ENCODE measurements at places on chromosomes 4 and X. TPM values are rescaled to one million over a fixed set of nuclear protein-coding genes. Genes with fewer than 3 reads are reported as not detected.
A peak's percentile ranks its signal among the peaks of the same experiment; 100 is the strongest.

DNA sequence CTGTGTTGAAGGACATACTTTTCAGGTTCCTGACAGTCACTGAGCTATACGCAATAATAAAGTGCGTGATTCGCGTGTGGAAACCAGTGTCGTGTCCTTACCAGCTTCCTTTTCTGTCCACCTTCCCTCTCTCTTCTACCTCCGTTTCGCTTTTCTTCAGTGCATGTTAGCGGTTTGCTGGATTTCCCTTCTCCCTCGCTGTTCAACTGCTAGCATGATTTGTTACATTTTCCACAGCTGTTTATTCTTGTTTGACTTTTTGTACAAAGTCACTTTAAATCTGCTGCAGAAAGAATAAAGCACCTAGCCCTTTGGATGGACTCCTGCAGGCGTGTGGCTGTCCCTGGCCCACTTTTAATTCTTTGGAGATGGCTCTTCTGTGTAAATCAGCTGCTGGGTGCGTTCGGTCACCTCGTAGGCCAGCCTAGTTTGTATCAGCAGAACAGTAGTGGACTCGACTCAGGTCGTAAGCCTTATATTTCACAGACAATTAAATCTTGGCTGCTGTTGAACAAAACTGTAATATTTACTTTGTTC lies 8.9 kb upstream of the HAND2 start:
- DNase-seq: no peak
- no peak overlapping the region for H3K27ac ChIP-seq
- H3K4me3 ChIP-seq: peak overlapping the region; percentile 65
- H3K36me3 ChIP-seq: no peaks in the 10 kb centered on the region
- no peaks in the 10 kb centered on the region for H3K4me1 ChIP-seq

DNA sequence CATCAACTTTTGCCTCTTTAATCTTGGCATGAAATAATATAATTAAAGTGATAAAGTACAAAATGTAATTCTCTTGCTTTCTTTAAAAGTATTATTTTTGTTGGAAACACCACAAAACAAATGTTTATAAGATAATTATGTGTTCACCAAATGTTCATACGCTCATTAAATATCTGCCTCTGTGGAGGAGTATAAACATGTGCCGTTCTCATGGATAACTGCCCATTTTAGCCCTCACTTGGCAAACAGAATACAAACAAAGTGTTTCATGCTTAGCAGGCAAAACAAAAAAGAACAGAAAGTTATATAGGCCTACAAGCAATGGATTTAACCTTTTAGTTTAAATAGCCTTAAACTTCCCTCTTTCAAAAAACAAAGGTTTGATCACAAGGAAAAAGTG lies 800.5 kb upstream of the DIAPH2 start:
- no peak overlapping the region for H3K27ac ChIP-seq
- DNase-seq: no peak
- H3K27me3 ChIP-seq: no peaks in the 10 kb centered on the region
- H3K4me1 ChIP-seq: no peaks in the 10 kb centered on the region
- H3K4me3 ChIP-seq: no peak overlapping the region

- H3K4me3 ChIP-seq: peak overlapping the region; percentile 88
- DNase-seq: no peak
- peak overlapping the region; percentile 60 for H3K27ac ChIP-seq
- H3K27me3 ChIP-seq: no peaks in the 10 kb centered on the region
- peaks cover 29% of the 10 kb centered on the region for H3K36me3 ChIP-seq
Observed at GRCh38 chr4:23888421-23889319, 1.2 kb downstream of the PPARGC1A start.

GRCh38 chr4:123452616-123453015 lies 56.0 kb downstream of the SPRY1 start:
- H3K36me3 ChIP-seq: no peaks in the 10 kb centered on the region
- no peak overlapping the region for H3K27ac ChIP-seq
- no peak overlapping the region for H3K4me3 ChIP-seq

GRCh38 chr4:2825740-2826139 lies 17.9 kb upstream of the ADD1 start:
- no peaks in the 10 kb centered on the region for H3K27me3 ChIP-seq
- no peak overlapping the region for H3K27ac ChIP-seq
- H3K4me3 ChIP-seq: no peak overlapping the region

DNA sequence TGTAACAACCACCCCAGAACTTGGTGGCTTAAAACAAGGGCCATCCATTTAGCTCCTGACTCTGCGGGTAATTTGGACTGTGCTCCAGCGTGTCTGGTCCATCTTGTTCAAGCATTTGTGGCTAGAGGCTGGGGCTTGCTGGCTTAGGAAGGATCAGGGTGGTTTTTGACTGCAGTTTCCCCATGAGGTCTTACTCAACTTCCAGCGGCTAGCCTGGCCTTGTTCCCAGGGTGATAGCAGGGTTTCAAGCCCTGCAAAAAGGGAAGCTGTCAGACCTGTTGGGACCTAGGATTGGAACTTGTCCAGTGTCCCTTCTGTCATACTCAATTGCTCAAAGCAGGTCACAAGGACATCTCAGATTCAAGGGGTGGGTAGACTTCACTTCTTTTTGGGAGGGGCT lies 205.9 kb downstream of the STIM2 start:
- no peaks in the 10 kb centered on the region for H3K27me3 ChIP-seq
- peak; percentile 24 for DNase-seq

GRCh38 chrX:8034058-8034457 lies 106.8 kb upstream of the PNPLA4 start:
- no peak for DNase-seq
- no peaks in the 10 kb centered on the region for H3K36me3 ChIP-seq
- H3K27me3 ChIP-seq: no peaks in the 10 kb centered on the region
- no peak overlapping the region for H3K27ac ChIP-seq

GRCh38 chr4:165787516-165788274 lies 85.3 kb upstream of the TLL1 start:
- H3K27ac ChIP-seq: no peak overlapping the region
- H3K4me3 ChIP-seq: no peak overlapping the region
- H3K4me1 ChIP-seq: no peaks in the 10 kb centered on the region
- no peaks in the 10 kb centered on the region for H3K27me3 ChIP-seq
- DNase-seq: no peak

GRCh38 chr4:54746218-54746617 lies 88.5 kb downstream of the KIT start:
- no peak overlapping the region for H3K4me3 ChIP-seq
- H3K36me3 ChIP-seq: no peaks in the 10 kb centered on the region
- H3K4me1 ChIP-seq: no peaks in the 10 kb centered on the region
- DNase-seq: no peak

GRCh38 chr4:82618103-82618720 lies 56.4 kb upstream of the TMEM150C start:
- H3K27me3 ChIP-seq: no peaks in the 10 kb centered on the region
- no peak for DNase-seq
- H3K27ac ChIP-seq: no peak overlapping the region

DNA sequence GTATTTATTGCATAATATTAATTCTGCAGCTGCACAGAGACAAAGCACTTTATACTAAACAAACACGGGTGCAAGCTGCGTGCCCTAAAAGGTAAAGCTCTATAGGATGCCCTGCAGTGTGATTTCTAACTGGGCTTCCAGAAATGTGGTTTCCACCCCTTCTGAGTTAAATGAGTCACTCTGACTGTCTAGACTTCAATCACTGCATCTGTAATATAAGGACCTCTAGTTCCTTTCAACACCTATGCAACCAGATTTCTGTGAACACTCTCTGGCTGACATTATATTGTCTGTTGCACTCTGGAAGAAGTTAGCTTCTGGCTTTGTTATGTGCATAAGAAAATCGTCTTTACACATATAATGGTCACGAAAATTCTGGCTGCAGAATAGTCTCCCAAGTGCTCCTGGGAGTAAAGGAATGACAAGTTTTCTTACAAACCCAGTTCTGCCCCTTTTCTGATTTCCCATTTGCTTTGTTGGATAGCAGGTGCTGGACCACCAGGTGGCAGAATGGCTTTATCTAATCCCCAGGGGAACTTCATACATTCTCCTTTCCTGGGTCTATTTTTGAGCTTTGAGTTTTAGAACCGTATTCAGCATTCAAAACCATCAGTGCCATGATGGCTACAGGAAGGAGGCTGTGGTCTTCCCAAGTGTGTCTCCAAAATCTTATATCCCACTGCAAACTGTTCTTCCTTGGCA lies 842.2 kb downstream of the STIM2 start:
- no peaks in the 10 kb centered on the region for H3K27me3 ChIP-seq
- H3K4me1 ChIP-seq: no peaks in the 10 kb centered on the region
- no peaks in the 10 kb centered on the region for H3K36me3 ChIP-seq
- no peak overlapping the region for H3K27ac ChIP-seq

The WAS gene
- 1.1 TPM for total RNA-seq

The SOWAHB gene
- 3.7 TPM for total RNA-seq

The SLC34A2 gene
- 12.8 TPM for total RNA-seq

The TLL1 gene
- total RNA-seq: not detected

The TCEAL2 gene
- not detected for total RNA-seq

The ADGRG2 gene
- 0.09 TPM for total RNA-seq

The CENPVL1 gene
- total RNA-seq: not detected

The TNMD gene
- total RNA-seq: not detected
